ENCODE measurements at places on chromosomes 12 and 14.

DNA sequence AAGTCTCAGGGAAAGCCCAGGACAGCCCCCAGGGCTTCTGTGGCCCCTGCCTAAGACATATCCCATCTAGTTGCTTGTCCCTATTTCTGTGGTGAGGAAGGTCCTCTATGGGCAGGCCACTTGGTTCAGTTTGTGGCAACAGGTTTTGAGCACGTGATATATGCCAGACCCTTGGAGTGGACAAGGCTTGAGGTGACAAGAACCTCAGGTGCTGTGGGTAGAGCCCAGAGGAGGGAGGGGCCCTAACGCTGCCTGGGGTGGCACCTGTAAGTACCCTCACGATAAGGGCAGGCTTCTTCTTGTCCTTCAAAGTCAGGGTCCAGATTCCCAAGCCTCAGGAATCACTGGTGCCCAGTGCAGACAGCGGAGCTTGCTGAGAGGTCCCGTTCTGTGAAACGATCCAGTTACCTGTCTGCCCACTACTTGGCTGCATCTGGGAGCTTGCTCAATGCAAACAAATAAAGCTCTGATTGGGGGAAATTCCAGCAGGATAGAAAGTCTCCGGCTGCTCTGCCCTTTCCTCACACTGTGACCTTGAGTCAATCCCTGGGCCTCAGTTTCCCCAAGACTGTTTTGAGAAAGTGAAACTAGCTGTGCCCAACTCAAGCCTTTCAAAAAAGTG lies 47.7 kb upstream of the FAM181A start:
- DNase-seq, result no peak

DNA sequence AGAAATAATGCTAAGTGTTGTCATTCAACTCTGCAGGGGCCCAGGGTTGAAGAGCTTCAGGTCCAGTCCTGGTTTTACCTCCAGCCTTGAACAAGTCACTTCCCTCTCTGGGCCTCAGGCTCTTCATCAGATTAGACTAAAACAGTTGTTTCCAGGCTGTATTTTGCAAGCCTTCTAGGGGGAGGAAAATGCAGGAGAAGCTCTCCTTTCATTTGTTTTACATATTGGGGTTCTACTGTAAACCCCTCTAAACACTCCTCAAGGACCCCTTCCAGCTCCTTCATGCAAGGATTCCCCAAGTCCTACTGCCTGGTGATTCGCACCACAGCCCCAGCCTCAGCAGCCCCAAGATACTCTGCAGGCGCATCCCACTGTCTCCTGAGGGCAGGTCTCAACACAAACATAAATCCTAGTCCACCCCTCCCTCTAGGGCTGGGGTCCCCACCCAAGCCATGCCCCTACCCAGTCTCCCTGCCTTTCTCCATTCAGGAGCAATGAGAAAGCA lies 2.7 kb downstream of the SDR9C7 start:
- no peak for DNase-seq

DNA sequence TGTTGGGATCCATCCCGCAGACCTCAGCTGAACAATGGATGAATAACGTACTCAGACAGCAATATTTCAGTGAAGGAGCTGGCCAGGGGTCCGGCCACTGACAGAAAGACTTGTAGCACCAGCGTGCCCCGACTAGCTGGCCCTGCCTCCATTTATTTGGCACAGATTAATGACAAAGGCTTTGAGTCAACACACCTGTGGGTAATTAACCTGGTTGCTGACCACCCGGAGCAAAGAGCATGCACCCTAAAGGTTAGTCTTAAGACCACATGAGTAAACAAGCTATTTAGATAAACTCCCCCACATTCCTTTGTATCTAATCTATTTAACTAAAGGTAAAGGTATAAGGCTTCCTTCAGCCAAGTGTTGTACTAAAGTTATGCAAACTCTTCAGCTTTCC lies 868.6 kb downstream of the LRFN5 start:
- DNase-seq, result no peak

DNA sequence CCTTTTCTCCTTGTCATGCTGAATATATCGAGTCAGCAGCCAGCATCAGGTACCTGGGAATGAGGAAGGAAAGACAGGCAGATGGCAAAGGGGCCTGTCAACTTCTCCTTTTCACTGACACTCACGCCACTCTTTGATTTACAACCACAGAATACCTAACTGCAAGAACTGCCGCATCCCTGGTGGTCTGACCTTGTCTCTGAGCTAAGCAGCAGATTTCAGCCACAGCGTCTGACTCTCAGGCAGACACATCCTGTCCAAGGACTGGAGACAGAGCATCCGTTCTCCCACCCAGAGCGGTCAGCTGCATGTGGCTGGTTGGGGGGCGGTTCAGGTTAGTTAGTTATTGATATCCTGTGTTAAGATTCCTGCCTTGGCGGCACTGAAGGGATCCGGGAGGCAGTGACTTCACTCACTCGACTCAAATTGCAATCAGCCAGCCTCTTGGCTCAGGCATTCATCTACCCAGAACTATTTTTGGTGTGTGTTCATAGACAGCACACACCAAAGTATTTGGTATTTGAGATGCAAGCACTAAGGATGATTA lies 11.2 kb upstream of the MAP1LC3B2 start:
- DNase-seq, result no peak

- no peak for DNase-seq
Observed at GRCh38 chr12:122850048-122850445, 14.8 kb downstream of the HIP1R start.

GRCh38 chr12:66156654-66157053 lies 13.1 kb downstream of the TMBIM4 start:
- no peak for DNase-seq
